Thyroid gland (tissue), 4 donors: ENCODE measurements at places on chromosomes 13 and 19.
A peak's percentile ranks its signal among the peaks of the same experiment; 100 is the strongest.

DNA sequence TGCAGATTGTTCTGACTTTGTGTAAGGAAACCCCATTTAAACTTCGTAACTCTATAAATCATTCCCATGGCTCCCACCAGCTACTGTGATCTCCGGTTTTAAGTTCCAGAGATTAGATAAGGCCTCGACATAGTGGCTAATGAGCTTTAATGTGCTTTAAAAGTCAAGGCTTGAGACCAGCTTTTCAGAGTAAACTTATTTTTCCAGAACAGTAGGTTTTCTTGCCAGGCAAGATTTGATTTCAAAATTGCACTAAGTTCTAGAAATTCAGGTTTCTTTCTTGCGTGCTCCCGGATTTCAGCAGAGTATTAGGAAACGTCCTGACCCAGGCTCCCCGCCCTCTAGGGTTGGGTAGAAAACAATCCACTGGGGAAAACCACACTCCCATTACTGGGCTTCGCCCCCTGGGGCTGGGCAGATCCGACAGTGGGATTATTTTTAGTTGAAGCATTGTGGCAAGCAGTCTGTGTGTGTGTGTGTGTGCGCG is 43.3 kb downstream of the CRYL1 start:
- H3K27me3 ChIP-seq, result no peaks in the 10 kb centered on the region
- no peaks in the 10 kb centered on the region for H3K4me1 ChIP-seq
- H3K36me3 ChIP-seq, result no peaks in the 10 kb centered on the region
- no peak overlapping the region for H3K27ac ChIP-seq

GRCh38 chr19:29671393-29672160 is 6.3 kb downstream of the PLEKHF1 start:
- no peaks in the 10 kb centered on the region for H3K27me3 ChIP-seq
- no peak overlapping the region for H3K4me3 ChIP-seq
- H3K36me3 ChIP-seq, result peaks cover 17% of the 10 kb centered on the region
- peaks cover 52% of the 10 kb centered on the region for H3K4me1 ChIP-seq
- peak; percentile 81 for DNase-seq
- H3K27ac ChIP-seq, result no peak overlapping the region

- H3K27ac ChIP-seq, result no peak overlapping the region
- no peaks in the 10 kb centered on the region for H3K36me3 ChIP-seq
- H3K27me3 ChIP-seq, result no peaks in the 10 kb centered on the region
Observed at GRCh38 chr19:8615813-8616596, 5.5 kb upstream of the ADAMTS10 start.

DNA sequence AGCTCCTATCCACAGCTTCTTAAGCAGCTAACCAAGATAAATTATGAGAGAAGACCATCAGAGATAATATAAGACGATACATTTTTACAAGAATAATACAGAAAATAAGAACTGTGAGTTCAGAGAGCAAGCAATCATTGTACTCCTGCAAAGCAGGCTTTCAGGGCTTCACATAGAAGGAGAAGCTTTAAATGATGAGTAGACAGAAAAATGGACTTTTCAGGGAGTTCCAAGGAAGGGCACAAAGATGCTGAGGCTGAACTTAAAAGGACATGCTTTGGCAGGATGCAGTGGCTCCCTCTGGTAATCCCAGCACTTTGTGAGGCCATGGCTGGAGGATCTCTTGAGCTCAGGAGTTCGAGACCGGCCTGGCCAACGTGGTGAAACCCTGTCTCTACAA is 159.5 kb downstream of the POU4F1 start:
- no peaks in the 10 kb centered on the region for H3K4me1 ChIP-seq
- no peak for DNase-seq
- no peak overlapping the region for H3K4me3 ChIP-seq
- H3K36me3 ChIP-seq, result no peaks in the 10 kb centered on the region
- H3K27me3 ChIP-seq, result no peaks in the 10 kb centered on the region
- no peak overlapping the region for H3K27ac ChIP-seq

DNA sequence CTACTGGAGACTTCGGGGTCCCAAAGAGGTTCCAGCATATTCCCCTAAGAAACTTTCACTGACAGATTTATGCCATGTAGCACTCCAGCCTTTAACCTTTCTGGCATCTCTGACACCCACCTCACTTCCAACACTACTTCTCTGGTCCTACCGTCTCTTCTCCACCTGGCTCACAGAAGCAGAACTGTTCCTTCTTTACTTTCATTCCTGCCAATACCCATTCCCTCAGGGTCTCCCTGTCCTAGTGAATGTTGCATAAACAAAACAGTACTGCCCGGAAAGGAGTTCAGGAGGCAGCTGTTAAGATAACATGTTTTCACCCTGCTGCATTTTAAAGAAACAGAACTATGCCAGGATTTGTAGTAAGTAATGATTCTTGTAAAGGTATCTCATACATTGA is 136.0 kb upstream of the MIR17HG start:
- H3K27ac ChIP-seq, result no peak overlapping the region
- H3K4me1 ChIP-seq, result no peaks in the 10 kb centered on the region
- no peak for DNase-seq
- no peak overlapping the region for H3K4me3 ChIP-seq
- no peaks in the 10 kb centered on the region for H3K27me3 ChIP-seq

GRCh38 chr13:19185865-19186645 is 4.4 kb upstream of the TUBA3C start:
- H3K4me1 ChIP-seq, result no peaks in the 10 kb centered on the region
- no peak overlapping the region for H3K4me3 ChIP-seq
- no peaks in the 10 kb centered on the region for H3K27me3 ChIP-seq
- no peak overlapping the region for H3K27ac ChIP-seq

- no peak overlapping the region for H3K4me3 ChIP-seq
- no peaks in the 10 kb centered on the region for H3K27me3 ChIP-seq
- H3K27ac ChIP-seq, result no peak overlapping the region
- no peaks in the 10 kb centered on the region for H3K4me1 ChIP-seq
- H3K36me3 ChIP-seq, result no peaks in the 10 kb centered on the region
Observed at GRCh38 chr13:23652909-23653726, 82.9 kb downstream of the TNFRSF19 start.

DNA sequence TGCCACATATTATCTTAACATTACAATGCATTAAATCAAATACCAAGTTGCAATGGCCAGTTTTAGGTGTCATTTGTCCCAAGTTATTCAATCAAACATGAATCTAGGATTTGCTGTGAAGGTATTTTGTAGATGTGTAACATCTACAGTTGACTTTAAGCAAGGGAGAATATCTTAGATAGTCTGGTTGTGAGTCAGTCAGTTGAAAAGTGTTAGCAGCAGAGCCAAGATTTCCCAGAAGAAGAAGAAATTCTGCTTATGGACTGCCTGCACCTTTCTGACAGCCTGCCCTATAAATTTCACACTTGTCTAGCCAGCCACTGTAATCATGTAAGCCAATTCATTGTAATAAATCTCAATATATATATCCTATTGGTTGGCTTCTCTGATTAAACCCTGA is 41.3 kb upstream of the INTS6 start:
- H3K4me3 ChIP-seq, result no peak overlapping the region
- peaks cover 8% of the 10 kb centered on the region for H3K4me1 ChIP-seq
- no peak overlapping the region for H3K27ac ChIP-seq
- no peaks in the 10 kb centered on the region for H3K27me3 ChIP-seq

- no peak for DNase-seq
- H3K4me1 ChIP-seq, result peaks cover 5% of the 10 kb centered on the region
- no peak overlapping the region for H3K4me3 ChIP-seq
- no peak overlapping the region for H3K27ac ChIP-seq
Observed at GRCh38 chr13:114026481-114026880, 52.6 kb upstream of the C13orf46 start.

DNA sequence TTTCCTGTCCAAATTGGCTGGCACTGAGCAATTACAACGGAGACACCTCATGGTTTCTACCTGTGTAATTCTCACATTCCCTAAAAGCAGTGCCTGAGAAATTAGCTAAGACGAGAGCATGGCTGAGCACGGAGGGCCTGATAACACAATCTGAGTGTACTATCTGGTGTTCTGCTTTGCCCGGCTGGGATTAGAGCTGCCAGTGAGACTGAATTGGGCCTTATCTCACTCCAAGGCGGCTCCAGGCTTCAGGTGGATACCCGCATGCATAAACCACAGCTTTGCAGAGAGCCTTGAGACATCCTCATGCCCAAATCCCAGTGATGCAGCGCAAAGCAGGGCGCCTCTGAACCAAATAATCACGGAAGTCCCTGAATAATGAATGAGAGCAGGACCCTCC is 172.3 kb downstream of the OXGR1 start:
- H3K36me3 ChIP-seq, result no peaks in the 10 kb centered on the region
- DNase-seq, result no peak
- peaks cover 12% of the 10 kb centered on the region for H3K4me1 ChIP-seq
- no peaks in the 10 kb centered on the region for H3K27me3 ChIP-seq

DNA sequence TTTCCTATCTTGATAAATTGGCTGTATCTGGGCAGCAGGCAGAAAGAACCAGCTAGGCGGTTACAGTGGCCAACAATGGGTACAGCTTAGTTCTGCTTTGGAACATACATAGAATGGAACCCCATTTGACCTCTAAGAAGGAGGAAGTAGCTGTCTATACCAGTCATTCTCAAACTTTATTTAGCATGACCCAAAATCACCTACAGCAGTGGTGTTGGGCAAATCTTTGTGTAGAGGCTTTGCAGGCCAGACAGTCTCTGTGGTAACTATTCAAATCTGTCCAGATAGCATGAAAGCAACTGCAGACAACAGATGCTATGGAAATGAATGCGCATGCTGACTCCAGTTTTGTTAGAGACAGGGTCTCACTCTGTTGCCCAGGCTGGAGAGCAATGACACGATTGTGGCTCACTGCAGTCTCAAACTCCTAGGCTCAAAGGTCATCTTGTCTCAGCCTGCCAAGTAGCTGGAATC is 12.0 kb upstream of the KCNC3 start:
- no peaks in the 10 kb centered on the region for H3K27me3 ChIP-seq
- H3K36me3 ChIP-seq, result no peaks in the 10 kb centered on the region
- no peak overlapping the region for H3K4me3 ChIP-seq
- no peak for DNase-seq
- no peaks in the 10 kb centered on the region for H3K4me1 ChIP-seq

DNA sequence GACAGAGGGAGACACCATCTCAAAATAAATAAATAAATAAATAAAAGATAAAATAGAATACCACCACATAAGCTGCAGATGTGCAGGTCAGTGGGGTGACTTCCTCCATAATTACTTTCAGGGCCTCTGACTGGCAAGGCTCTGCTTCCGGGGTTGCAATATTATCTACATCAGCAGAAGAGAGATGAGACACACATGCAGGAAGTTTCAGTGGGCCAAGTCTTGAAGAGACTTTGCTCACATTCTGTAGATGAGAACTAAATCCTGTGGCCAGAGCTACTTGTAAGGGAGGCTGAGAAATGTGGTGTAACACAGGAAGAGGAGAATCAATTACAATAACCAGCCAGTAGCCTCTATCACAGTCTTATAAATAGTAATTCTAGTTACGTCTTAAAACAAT is 89.9 kb upstream of the MAB21L1 start:
- no peaks in the 10 kb centered on the region for H3K36me3 ChIP-seq
- H3K27me3 ChIP-seq, result no peaks in the 10 kb centered on the region
- H3K27ac ChIP-seq, result no peak overlapping the region
- no peak overlapping the region for H3K4me3 ChIP-seq
- no peaks in the 10 kb centered on the region for H3K4me1 ChIP-seq

DNA sequence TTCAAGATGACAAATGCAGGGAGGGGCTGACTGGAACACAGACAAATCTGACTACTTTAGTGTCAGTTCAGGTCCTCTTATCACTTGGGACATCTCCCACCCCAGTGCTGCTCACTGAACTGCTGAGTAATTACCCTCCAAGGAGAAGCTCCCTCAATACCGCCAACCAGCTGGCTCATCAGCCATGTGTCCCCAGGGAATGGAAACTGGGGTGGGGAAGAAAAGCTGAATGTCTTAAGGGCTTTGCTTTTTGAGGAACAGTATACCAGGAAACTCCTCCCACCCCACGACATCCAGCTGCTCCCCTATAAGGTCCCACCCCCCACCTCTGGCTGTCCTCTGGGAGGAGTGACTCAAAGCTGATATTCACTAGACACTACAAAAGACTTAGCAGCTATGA is 2.0 kb downstream of the ZNF823 start:
- H3K4me1 ChIP-seq, result peaks cover 18% of the 10 kb centered on the region
- H3K36me3 ChIP-seq, result no peaks in the 10 kb centered on the region
- DNase-seq, result no peak
- no peak overlapping the region for H3K4me3 ChIP-seq
- H3K27ac ChIP-seq, result no peak overlapping the region

- no peak overlapping the region for H3K27ac ChIP-seq
- peak; percentile 53 for DNase-seq
- no peak overlapping the region for H3K4me3 ChIP-seq
- no peaks in the 10 kb centered on the region for H3K36me3 ChIP-seq
- H3K4me1 ChIP-seq, result peaks cover 9% of the 10 kb centered on the region
Observed at GRCh38 chr19:47430041-47430802, 10.9 kb upstream of the MEIS3 start.

DNA sequence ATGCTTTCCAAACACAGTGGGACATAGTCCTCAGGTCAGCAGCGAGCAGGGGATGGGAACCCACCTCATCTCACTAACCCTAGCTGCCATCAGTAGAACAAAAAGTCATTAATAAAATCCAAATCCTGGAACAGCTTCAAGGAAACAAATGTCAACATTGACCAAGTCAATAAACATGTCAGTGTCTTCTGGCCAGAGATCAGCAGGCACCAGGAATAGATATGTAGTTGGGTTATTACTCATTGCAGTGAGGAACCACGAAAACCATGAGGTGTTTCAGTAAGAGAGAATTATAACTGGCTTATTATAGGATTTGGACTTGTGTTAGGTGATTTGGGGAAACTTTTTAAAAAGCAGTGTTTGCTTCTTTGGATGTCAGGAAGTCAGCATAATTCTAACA is 17.1 kb upstream of the CD33 start:
- H3K27ac ChIP-seq, result no peak overlapping the region
- H3K4me3 ChIP-seq, result no peak overlapping the region
- no peak for DNase-seq
- H3K36me3 ChIP-seq, result no peaks in the 10 kb centered on the region
- no peaks in the 10 kb centered on the region for H3K4me1 ChIP-seq

DNA sequence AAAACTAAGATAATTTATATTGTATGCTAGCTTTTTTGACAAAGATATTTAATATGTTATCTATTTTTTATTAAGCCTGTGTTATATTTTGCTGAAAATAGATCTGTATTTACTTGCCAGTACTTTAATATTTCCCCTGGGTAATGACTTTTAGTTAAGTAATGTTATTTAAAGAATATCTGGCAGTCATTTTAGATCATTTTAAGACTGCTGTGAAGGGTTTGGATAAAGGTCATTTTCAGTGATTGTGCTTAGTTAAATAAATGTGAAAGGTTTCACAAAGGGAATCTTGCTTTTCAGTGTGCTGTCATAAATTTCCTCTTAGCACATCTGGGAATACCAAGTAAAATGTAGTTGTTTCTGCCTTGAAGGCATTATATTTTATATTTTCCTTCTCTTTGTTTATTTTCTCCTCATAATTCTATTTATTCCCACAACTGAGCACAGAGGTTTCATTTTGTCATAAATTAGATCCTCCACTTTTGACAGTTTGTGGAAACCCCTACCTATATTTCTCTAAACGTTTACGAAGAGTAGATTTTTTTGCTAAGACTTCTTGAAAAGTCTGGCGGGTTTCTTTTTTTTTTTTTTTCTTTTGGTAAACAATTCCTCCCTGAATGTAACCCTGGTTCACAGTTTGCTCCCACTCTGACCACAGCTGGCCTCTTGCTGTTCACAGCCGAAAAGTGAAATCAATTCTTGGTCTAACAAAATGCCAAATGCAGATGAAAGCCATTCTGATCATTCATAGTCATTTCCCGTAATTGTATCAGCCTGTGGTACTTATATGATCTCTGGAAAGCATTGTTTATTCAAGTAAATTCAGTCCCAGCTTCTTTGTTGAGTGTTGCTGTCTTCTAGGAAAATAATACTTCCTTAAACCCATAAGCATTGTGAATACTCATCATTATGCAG is 87.8 kb downstream of the MAB21L1 start:
- H3K4me3 ChIP-seq, result no peak overlapping the region
- DNase-seq, result no peak
- no peaks in the 10 kb centered on the region for H3K27me3 ChIP-seq
- H3K4me1 ChIP-seq, result no peaks in the 10 kb centered on the region
- no peak overlapping the region for H3K27ac ChIP-seq
- no peaks in the 10 kb centered on the region for H3K36me3 ChIP-seq
